Sigmoid colon (tissue), 7 donors: ENCODE measurements at places on chromosomes 16 and 17.

GRCh38 chr16:66335704-66336329 is 30.7 kb upstream of the CDH5 start:
- DNase-seq: no peak

- DNase-seq: peak; percentile 94
Observed at GRCh38 chr17:50210240-50211225, 9.1 kb upstream of the COL1A1 start.

DNA sequence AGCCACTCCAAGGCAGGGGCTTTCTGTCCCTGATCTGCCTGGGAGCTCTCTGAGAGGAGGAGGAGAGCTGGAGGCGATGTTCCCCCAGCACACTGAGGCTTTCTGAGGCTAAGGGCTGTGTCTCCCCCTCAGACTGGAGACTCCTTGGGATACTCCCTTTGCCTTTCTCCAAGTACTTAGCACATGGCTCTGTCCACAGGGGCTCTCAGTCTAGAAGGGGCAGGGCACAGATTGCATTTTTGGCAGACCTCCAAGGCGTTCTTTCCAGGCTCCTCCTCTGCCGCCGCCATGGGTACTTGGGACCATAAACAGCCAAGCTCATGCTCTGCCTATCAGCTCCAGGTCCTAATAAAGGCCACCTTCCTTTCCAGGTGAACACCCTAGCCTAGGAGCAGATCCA is 1.8 kb upstream of the GIP start:
- peak; percentile 47 for DNase-seq

DNA sequence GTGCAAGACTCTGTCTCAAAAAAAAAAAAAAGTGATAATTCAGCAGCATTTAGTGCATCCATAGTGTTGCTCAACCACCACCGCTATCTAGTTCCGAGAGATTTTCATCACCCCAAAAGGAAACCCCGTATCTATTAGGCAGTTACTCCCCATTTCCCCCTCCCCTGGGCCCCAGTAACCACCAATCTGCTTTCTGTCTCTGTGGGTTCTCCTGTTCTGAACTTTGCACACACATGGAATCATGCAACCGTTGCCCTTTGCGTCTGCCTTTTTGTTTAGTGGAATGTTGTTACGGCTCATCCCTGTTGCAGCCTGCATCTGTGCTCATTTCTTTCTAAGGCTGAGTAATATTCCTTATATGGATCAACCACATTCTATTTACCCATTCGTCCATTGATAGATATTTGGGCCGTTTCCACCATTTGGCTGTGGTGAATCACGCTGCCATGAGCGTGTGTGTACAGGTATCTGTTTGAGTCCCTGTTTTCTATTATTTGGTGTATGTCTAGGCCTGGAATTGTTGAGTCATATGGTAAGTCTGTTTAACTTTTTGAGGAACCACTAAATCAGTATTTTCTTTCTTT is 8.7 kb upstream of the SYNGR2 start:
- no peak for DNase-seq

- peak; percentile 94 for DNase-seq
Observed at GRCh38 chr17:42409523-42410318, 13.3 kb downstream of the CAVIN1 start.

- DNase-seq: no peak
Observed at GRCh38 chr17:6327007-6327406, 107.9 kb downstream of the AIPL1 start.

- DNase-seq: no peak
Observed at GRCh38 chr17:45974916-45975630, 24.0 kb upstream of the STH start.

DNA sequence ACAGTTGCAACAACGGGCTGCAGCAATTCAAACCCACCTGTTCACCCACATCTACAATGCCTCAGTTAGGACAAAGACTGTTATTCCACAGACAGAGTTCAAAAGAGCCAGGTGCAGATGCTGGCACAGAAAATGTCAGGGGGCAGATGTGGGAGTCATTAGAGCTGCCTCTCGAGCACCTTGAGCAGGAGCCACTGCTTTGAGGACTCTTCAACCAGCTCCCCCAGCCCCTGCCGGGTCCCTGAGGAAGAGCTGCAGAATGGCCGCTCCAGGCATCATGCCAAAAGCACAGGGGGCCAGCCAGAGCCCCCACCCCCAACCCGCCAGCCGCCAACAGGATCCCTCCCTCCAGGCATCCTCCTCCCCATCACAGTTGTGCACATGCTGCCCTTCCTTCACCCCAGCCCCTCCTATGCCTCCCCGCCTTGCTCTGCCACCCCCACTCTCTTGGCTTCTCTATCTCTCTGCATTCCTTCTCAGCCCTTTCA is 20.8 kb downstream of the C17orf67 start:
- no peak for DNase-seq
